ENCODE measurements at places on chromosomes 12 and 14.
A peak's percentile ranks its signal among the peaks of the same experiment; 100 is the strongest.

GRCh38 chr12:79162948-79163347 is 298.4 kb downstream of the SYT1 start:
- no peak for DNase-seq

GRCh38 chr14:72387726-72388125 is 455.5 kb downstream of the RGS6 start:
- DNase-seq, result no peak

GRCh38 chr12:52213564-52214420 is 19.3 kb upstream of the KRT7 start:
- peak; percentile 62 for DNase-seq

- no peak for DNase-seq
Observed at GRCh38 chr12:130280742-130281141, 56.9 kb upstream of the PIWIL1 start.

- no peak for DNase-seq
Observed at GRCh38 chr12:11107719-11108118, 15.6 kb upstream of the TAS2R43 start.

- no peak for DNase-seq
Observed at GRCh38 chr14:27061299-27061698, 463.5 kb upstream of the NOVA1 start.

GRCh38 chr14:89291351-89291940 is 125.6 kb downstream of the FOXN3 start:
- no peak for DNase-seq

Data from pons (tissue), 1 donor.